ENCODE measurements at places on chromosomes 6 and 20.

DNA sequence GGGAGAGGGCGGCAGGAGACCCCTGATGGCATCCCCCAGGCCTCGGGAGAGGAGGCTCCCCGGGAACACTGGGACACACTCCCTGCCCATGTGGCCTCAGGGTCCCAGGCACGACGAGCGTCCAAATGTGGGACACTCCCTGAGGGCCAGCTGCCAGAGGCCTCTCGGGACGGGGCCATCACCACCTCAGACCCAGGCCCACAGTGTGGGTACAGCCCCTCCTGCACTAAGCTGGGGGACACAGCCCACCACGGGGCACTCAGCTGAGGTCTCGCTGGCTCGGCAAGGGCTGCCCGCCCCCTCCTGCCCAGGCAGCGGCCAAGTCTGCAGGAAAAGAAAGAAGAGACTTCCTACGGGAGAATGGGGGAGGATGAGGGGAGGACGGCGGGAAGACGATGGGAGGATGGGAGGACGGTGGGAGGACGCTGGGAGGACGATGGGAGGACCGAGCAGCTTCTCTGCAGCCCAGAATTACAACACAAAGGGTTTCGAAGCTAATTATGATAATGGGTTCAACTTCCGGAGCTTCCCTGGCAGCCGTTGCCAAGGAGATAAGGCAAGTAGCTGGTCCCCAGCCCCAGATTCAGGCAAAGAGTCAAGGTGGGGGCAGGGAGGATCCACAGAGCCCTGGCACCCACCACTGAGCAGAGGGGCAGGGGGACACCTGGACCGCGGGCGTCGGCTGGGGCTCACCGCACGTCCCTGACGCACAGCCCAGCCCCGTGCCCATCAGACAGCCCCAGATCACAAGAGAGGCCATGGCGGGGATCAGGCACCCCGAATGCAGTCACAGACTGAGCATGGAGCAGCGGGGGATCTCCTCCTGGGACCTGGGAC, 17.5 kb downstream of the KCNQ2 start:
- no peak for DNase-seq

DNA sequence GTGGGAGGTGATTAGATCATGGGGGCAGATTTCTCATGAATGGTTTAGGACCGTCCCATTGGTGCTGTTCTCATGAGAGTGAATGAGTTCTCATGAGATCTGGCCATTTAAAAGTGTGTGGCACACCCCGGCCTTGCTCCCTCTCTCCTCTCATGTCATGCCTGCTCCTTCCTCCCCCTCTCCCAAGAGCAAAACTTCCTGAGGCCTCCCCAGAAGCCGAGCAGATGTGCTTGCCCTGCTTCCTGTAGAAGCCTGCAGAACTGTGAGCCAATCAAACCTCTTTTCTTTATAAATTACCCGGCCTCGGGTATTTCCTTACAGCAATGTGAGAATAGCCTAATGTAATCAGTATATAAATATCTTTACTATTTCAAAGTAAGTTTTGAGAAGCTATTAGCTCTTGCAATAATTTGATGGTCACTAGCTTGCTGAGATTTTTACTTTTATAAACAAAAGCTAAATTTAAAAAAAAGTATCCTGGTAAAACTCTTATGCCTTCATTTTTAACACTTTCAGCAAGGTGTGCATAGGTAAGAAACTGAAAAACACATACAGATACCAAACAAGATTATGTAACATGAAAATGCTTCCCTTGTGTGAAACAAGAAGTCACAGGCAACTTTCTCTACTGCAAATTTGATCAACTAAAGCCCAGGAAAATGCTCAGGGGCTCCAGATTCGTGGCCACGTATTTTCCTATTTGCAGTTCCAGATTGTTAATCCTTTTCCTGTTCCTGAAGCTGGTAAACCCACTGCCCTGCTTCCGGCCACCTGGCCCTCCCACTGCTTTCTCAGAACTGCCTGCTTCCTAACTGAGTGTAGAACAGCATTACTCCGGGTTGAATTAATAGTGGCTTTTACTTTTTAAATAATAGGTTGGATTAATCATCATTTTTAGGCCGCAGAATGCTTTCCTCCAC, 395.1 kb upstream of the CNR1 start:
- DNase-seq, result no peak

DNA sequence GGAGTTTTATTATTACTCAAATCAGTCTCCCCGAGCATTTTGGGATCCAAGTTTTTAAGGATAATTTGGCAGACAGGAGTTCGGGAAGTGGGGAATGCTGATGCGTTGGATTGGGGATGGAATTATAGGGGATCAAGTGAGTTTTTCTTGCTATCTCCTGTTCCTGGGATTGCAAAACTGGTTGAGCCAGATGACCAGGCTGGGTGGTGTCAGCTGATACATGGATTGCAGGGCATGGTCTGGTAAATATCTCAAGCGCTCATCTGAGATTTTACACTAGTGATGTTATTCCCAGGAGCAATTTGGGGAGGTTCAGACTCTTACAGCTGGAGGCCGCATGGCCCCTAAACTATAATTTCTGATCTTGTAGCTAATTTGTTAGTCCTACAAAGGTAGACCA, 54.7 kb downstream of the ENPP1 start:
- no peak for DNase-seq

- DNase-seq, result no peak
These were observed 27.2 kb downstream of the MCUR1 start for GRCh38 chr6:13787137-13787536.

DNA sequence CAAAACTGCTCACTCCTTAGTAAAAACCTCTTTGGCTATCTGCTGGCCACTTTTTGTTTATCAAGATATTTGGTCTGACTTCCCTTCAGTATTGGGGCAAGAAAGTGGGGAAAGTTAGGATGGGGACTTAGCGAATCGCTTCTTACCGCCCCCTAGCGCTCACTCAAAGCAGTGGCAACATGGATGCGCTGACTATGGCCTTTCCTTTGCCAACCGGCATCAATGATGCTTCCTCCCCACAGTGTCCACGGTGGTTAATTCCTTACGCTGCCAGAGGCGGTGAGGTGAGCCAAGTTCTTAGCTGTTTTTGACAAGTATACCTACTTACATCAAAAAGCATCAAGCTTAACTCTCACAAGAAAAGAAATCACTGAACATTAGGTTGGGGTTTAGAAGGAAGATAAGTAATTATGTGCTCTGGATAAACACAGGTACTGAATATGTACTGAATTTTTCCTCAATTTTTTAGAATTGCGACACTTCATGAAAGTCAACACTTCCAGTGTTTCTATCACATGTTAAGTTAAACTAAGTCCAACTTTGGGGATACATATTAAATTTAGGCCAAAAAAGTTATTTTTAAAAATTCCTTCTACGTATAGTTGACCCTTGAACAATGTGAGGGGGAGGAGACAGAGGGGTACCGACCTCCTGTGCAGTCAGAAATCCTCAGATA, 86.7 kb downstream of the GMDS start:
- no peak for DNase-seq

DNA sequence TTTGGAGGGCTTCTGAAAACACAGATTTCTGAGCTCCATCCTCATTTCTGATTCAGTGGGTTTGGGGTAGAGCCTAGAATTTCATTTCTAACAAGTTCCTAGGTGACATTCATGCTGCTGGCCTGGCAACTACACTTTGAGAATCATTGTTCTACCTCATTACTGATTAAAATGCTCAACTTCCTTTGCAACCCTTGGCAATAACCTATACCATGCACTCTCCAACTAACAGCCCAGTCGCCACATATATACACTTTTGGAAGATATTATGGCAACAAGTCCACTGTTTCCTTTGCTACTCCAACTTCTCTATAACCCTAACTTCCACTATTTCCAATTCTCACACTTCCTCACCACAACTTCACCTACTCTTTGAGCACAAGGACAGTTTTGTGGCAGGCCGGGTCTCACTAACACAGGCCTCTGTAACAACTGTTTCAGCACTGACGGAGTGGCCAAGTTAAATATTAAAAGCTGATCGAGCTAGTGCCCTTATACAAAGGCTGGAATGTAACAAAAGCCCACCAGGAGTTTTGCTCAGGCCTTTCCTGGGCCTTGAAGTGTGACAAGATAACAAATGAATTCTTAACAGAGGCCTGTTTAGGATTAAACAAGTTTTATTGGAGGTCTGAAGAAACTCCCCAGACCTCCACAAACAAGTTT, 32.1 kb upstream of the RAB23 start:
- DNase-seq, result no peak
